Panc1 (cell line): ENCODE measurements at places on chromosomes 3 and 15.

DNA sequence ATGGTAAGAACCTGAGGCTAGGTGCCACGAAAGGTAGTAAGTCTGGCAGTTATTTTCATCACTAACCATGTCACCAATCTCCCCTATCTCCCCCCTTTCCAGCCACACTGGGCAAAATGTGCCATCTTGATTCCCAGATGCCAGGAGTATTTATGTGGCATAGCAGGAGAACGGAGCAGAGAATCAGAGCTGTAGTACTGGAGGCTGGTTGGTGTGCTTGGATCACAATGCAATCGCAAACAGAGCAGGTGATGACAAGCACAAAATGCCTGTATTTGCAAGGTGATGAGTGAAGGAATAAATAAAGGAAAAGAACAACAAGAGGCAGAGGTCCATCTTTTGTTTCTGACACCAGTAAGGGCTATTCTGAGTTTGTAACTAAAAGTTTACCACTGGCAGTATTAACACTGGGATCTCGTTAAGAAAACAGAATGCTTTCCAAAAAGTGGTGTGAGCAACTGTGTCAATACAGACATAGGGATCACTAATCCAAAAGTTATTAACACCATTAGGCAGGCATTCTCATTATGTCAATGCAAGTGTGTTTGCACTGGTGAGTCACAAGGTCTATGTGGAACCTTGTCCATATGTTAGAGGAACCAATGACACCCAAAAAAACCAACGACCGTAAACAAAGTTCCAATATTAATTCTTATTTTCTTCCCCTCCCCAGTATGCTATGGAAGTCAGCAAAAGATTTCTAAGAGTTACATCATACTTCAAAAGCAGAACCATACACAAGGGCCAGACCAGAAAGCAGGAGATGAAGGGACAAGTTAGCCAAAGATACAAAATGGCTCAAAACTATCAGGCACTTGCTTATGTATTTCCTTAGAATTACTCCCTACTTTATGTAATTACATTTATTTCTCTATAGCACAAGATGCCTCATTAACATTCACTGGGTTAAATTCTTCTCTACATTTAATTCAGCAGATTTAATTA is 556.6 kb downstream of the FOXP1 start:
- DNase-seq, result peak; percentile 32
- no peaks in the 10 kb centered on the region for H3K4me1 ChIP-seq
- H3K27me3 ChIP-seq, result no peaks in the 10 kb centered on the region

DNA sequence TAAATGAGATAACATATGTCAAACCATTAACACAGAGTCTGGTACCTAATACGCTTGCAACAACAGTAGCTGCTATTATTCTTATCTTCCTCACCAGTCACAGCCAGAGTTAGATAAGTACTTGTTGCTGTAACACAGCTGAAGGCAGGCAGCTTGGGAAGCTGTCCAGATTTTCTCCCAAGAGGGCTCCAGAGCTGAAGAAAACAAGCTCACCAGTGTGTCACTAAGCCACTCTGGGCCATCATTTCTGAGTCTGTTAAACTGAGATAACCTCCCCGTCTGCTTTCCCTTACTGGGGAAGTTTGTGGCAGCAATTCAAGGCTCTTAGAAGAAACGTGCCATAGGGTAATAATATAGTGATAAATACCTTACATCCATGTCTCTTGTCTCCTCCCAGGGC is 226.3 kb downstream of the TAFA4 start:
- H3K27ac ChIP-seq, result no peak overlapping the region
- H3K36me3 ChIP-seq, result no peaks in the 10 kb centered on the region
- H3K4me1 ChIP-seq, result no peaks in the 10 kb centered on the region
- no peaks in the 10 kb centered on the region for H3K27me3 ChIP-seq
- H3K4me3 ChIP-seq, result no peak overlapping the region

GRCh38 chr3:112623717-112624116 is 17.2 kb downstream of the CCDC80 start:
- no peak overlapping the region for H3K4me3 ChIP-seq
- H3K27ac ChIP-seq, result no peak overlapping the region
- H3K4me1 ChIP-seq, result no peaks in the 10 kb centered on the region
- no peaks in the 10 kb centered on the region for H3K36me3 ChIP-seq

- no peaks in the 10 kb centered on the region; the same call in 1 of the 2 replicates for H3K27me3 ChIP-seq
- H3K36me3 ChIP-seq, result no peaks in the 10 kb centered on the region
- H3K4me3 ChIP-seq, result no peak overlapping the region
- no peak overlapping the region for H3K27ac ChIP-seq
Measured at GRCh38 chr3:173008978-173009377, 132.1 kb downstream of the SPATA16 start.

DNA sequence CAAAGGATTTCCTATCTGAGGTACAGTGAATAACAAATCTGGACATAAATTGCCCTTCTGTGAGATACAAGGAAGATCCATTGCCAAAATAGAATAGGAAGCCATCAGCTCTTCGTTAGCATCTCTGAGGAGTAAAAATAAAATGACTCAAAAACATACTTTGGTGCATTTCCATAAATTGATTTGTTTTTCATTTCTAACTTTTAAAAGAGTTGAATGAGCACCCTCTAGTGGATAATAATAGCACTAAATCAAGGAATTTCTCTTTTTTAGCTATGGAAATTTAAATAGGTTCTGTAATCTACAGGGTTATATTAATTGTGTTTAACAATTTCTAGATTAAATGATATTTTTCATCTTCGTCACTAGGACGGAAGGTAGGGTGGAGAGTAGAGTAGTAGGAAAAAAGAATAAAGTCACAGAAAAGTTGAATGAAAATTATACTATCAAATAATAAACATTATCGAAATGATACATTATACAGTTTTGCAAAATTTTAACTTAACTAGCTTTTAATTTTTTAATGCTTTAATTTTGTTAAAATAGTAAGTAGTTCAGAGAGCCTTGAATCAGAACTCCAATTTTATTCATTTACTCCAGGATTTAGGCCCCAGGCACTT is 6.4 kb downstream of the NSUN3 start:
- H3K27me3 ChIP-seq, result no peaks in the 10 kb centered on the region
- no peaks in the 10 kb centered on the region for H3K36me3 ChIP-seq
- DNase-seq, result no peak
- peaks cover 4% of the 10 kb centered on the region for H3K4me1 ChIP-seq

DNA sequence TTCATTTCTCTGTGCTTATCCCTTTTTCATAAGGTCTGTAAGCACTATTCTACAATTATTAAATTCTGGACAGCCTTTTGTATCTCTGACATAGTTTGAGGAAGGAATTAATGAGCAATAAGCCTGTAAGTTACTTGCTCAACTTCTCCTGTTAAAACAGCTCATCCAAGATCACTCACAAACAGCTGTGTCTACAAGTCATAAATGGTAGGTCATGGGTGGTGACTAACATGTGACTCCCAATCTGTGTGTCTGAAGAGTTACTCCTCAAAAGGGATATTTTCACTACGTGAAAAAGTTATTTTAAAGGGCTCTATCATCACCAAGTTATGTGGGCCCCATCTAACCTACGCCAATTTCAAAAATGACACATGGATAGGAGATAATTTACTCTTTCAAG is 145.2 kb upstream of the CBLB start:
- H3K4me3 ChIP-seq, result no peak overlapping the region
- peak; percentile 50 for DNase-seq
- H3K36me3 ChIP-seq, result no peaks in the 10 kb centered on the region
- H3K27ac ChIP-seq, result no peak overlapping the region
- H3K27me3 ChIP-seq, result no peaks in the 10 kb centered on the region

- no peaks in the 10 kb centered on the region; the same call in 1 of the 2 replicates for H3K4me1 ChIP-seq
- no peaks in the 10 kb centered on the region for H3K27me3 ChIP-seq
- no peak overlapping the region for H3K27ac ChIP-seq
- H3K36me3 ChIP-seq, result no peaks in the 10 kb centered on the region
- DNase-seq, result no peak
Measured at GRCh38 chr15:75061272-75061671, 37.9 kb downstream of the PPCDC start.

DNA sequence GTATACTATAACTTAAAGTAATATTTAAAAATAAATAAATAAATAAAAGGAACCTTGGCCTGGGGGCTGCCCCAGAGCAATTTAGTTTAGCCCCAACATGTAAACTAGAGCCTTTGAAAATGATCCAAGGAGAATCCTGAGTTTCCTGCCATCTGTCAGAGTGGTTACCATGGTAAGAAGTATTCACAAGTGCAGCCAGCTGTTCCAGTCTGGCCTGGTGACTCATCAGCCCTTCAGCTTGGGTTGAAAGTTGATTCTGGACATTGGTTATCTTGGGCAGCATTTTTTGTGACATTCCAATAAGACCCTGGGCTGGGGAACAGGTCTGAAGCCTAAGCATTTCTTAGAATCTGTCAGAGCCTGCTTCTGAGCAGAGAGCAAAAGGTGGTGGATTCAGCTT is 72.7 kb upstream of the LRTM1 start:
- no peaks in the 10 kb centered on the region for H3K36me3 ChIP-seq
- no peak overlapping the region for H3K4me3 ChIP-seq
- no peak for DNase-seq
- H3K27me3 ChIP-seq, result no peaks in the 10 kb centered on the region
- H3K4me1 ChIP-seq, result no peaks in the 10 kb centered on the region
- H3K27ac ChIP-seq, result no peak overlapping the region

GRCh38 chr15:45434078-45434567 is 55.8 kb upstream of the GATM start:
- no peaks in the 10 kb centered on the region for H3K36me3 ChIP-seq
- H3K27ac ChIP-seq, result no peak overlapping the region
- H3K4me3 ChIP-seq, result no peak overlapping the region
- DNase-seq, result no peak
- H3K27me3 ChIP-seq, result no peaks in the 10 kb centered on the region

DNA sequence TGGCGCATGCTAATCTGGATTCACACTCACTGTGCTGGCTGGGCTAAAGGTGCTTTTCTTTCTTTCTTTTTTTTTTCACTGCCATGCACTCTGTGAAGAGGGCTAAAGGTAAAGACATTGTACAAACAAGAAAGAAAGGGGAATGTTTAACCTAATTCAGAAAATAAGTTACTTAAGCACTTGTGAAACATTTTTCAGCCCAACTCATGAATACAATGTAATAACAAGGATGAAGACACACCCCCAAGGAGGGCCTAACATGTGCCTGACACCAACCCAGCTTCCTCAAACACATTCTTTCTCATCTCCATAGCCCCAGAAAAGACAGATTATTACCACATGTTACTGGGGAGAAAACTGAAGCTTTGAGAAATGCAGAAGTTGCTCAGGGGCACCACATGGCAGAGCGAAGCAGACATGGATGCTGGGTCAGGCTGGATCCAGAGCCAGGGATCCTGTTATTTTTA is 5.7 kb downstream of the STIMATE start:
- no peaks in the 10 kb centered on the region for H3K27me3 ChIP-seq
- H3K36me3 ChIP-seq, result no peaks in the 10 kb centered on the region
- DNase-seq, result no peak
- peaks cover 30% of the 10 kb centered on the region for H3K4me1 ChIP-seq
- no peak overlapping the region for H3K27ac ChIP-seq
- H3K4me3 ChIP-seq, result no peak overlapping the region

- no peaks in the 10 kb centered on the region for H3K36me3 ChIP-seq
- DNase-seq, result no peak
- no peak overlapping the region for H3K4me3 ChIP-seq
- H3K4me1 ChIP-seq, result peaks cover 19% of the 10 kb centered on the region
- H3K27ac ChIP-seq, result peak overlapping the region; percentile 42; the same call in 1 of the 2 replicates
- no peaks in the 10 kb centered on the region for H3K27me3 ChIP-seq
Measured at GRCh38 chr15:98703126-98703685, 54.9 kb downstream of the IGF1R start.

- H3K27me3 ChIP-seq, result no peaks in the 10 kb centered on the region
- no peaks in the 10 kb centered on the region for H3K36me3 ChIP-seq
- H3K4me1 ChIP-seq, result no peaks in the 10 kb centered on the region
- H3K4me3 ChIP-seq, result no peak overlapping the region
Measured at GRCh38 chr3:53056442-53056841, 10.6 kb upstream of the SFMBT1 start.

- no peaks in the 10 kb centered on the region for H3K27me3 ChIP-seq
- H3K4me3 ChIP-seq, result no peak overlapping the region
- H3K36me3 ChIP-seq, result peaks cover 3% of the 10 kb centered on the region; the same call in 1 of the 2 replicates
- DNase-seq, result no peak
- no peak overlapping the region for H3K27ac ChIP-seq
Measured at GRCh38 chr15:85584872-85585271, 204.5 kb downstream of the AKAP13 start.

GRCh38 chr3:152973575-152973974 is 138.6 kb downstream of the P2RY1 start:
- H3K27me3 ChIP-seq, result no peaks in the 10 kb centered on the region
- no peak overlapping the region for H3K27ac ChIP-seq
- no peaks in the 10 kb centered on the region for H3K4me1 ChIP-seq
- no peak for DNase-seq
- H3K4me3 ChIP-seq, result no peak overlapping the region
